ENCODE measurements at places on chromosomes 2 and 18.

- no peak for DNase-seq
Observed at GRCh38 chr2:24199968-24200590, 25.2 kb downstream of the FAM228A start.

DNA sequence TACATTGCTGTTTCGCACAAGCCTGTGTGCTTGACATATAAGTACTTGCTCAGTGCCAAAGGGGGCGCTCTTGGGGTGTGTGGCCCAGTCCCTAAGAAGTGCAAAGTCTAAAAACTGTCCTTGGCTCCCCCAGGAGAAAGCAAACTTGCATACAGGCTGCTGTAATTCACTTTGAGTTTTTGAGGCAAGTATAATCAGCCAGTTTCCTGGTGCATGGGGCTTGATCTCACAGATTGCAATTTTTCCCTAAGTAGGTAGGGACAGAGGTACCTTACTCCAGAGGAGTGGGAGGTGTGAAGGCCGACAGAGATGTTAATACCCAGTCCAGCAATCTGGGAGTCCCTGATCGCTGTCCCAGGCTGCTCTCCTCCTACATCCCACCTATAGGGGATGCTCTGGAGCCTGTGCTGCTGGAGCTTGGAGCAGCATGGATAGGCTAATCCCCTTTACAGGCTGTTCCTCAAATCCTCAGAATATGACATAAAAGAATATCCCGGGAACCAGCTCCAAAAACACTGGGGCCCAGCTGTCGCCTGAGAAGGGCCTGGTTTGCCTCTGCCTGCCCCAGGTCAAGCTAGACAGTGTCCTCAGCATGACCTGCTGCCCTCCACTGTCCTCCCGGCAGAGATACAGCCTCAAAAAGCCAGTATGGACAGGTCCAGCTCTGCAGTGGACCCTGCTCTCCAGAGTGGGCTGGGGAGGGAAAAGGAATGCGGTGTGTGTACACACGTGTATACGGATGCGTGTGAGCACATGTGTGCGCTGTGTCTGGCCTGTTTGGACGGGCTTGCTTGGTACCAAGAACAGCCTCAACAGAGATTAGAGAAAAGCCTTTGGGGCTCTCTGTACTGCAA, 136.5 kb upstream of the HAAO start:
- DNase-seq = no peak

GRCh38 chr18:68256418-68257067, 458.4 kb downstream of the TMX3 start:
- DNase-seq = no peak

DNA sequence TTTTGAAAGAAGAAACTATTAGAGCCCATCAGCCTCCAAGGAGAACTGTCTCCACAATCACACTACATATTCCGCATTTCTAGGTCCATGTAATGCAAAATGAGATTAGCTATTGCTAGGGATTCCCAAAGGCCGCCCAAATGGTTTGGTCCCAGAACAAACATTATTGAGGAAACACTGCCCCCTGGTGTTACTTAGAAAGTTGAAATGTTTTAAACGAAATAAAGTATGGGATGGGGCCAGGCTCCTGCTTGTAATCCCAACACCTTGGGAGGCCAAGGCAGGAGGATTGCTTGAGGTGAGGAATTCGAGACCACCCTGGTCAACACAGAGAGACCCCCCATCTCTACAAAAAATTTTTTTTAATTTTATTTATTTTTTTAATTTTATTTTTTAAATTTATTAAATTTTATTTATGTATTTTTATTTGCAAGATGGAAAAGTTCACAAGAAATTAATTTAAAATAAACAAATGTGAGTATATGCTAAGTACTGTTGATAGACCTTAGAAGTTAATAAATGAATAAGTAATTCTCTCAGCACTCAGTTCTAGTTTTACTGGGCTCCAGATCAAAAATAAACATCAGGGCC, 5.5 kb downstream of the NHEJ1 start:
- DNase-seq = peak; percentile 67

DNA sequence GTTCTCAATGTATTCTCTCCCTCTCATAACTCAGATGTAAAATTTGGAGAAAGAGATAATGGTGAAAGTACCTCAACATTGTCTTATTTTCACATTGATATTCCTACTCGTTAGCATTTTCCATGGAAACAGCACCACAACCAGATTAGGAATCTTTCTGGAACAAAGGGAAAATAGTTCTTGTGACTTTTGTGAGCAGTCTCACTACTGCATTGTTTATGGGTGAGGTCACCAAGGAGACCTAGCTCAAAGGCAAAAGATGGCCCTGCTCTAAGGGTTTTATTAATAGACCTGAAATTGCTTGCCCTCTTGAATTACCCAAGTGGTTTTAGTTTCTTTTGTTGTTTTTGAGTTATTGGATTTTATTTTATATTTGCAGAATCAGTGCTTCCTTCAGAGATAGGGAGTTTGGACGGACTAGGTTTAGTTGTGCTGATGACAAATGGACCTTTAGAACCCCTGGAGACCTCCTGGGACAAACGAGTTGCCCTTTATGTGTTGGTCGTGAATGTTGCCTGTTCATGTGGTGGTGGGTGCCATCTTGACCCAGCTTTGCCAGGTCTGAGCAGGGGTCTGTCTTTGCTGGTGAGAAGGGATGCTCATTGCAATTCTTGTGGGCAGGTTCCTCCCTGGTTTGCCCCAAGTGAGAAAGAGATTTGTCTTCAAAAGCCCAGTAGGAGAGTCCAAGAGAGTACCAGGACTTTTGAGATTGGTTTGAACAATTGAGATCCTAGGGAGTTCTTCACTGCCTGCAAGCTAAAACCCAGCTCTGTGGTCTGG, 58.1 kb downstream of the INPP4A start:
- DNase-seq = peak; percentile 50

DNA sequence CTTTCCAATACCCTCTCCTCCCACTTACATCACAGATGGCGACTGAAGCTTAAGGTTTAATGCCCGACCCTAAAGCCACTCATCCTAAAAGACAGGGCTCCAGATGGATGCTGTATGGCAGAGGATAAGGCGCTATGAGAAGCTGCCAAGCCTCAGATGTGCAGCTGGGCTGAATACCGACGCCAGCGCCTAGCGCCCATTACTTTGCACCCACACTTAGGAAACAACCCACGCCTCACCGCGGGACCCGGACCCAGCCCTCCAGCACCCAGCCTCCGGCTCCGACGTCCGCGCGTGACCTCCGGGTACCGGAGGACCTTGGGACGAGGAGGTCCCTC, 335 bp downstream of the TRAK2 start:
- no peak for DNase-seq

DNA sequence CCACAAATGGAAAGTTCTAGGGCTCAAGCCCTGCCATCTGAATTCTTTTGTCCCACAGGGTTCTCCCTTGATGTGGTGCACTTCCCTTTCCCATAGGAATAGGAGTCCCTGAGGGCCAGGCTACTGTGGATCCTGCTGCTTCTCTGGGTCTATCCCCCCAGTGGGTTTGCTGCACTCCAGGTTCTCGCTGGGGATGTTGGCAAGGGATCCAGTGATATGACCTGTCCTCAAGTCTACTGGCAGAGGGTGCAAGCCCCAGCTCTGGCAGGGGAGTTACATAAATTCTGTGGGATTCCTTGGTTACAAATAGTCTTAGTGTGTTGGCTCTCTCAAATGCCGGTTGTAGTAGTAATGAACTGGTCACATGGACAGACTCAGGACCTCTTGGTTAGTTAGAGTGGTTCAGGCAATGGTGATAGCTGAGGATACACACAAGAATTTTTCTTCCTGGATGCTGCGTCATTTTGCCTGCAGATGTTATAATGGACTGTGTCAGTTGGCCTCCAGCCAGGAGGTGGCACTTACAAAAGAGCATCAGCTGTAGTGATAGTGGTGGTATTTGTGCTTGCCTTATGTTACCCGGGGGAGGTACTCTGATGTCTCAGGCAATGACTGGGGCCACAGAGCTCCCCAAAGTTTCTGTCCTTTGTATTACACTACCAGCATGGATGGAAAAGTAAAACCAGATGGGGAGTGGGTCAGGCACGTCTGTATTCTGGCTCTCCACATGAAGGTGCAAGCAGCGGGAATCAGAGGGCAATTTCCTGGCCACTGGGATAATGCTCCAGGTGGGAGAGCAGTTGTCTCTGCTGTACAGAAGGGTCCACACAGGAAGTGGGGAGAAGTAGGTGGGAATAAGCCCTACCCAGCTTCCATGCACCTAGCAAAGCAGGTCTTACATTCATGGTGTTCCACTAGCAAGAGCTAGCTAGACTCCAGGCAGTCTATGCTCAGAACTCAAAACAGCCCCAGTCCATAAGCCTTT, 267.9 kb downstream of the SOX11 start:
- DNase-seq = no peak

GRCh38 chr18:24825397-24825796, 365.0 kb downstream of the HRH4 start:
- DNase-seq = no peak

DNA sequence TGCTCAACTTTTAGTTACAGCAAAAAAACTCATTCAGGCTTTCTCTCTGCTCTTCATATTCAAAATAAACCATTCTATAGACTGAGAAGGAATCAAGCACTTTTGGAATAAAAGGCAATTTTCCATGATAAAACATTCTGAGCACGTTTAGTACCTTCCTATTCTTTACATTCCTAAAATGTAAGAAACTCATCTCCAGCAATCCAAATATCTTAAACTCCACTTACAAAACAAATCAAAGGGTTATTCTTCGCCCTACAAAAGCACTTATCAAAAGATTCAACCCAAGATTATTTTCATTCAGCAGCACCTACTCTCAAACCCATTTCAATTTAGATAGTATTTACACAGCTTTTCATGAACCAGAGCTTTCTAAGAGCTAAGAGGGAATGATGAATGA, 2.9 kb upstream of the LGALSL start:
- no peak for DNase-seq

GRCh38 chr2:219911541-219911940, 284.1 kb downstream of the SLC4A3 start:
- no peak for DNase-seq

DNA sequence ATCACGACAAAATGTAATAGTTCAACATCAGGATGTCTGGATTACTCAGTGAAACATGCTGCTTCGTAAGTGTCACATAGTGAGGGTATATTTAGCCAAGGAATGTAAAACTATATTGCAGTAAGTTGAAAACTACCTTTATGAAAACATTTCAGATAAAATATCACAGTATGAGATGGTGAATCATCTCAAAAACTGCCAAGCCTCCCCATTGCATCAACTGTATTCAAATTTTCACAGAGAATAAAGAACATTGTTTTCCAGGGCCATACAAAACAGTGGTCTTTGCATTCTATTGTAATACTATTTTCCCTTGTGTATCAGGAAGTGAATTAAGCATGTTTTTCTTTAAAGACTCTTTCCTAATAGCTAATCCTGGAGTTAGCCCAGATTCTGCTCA, 47.6 kb upstream of the MSTN start:
- peak; percentile 69 for DNase-seq

GRCh38 chr2:219969508-219969907, 342.1 kb downstream of the SLC4A3 start:
- no peak for DNase-seq

DNA sequence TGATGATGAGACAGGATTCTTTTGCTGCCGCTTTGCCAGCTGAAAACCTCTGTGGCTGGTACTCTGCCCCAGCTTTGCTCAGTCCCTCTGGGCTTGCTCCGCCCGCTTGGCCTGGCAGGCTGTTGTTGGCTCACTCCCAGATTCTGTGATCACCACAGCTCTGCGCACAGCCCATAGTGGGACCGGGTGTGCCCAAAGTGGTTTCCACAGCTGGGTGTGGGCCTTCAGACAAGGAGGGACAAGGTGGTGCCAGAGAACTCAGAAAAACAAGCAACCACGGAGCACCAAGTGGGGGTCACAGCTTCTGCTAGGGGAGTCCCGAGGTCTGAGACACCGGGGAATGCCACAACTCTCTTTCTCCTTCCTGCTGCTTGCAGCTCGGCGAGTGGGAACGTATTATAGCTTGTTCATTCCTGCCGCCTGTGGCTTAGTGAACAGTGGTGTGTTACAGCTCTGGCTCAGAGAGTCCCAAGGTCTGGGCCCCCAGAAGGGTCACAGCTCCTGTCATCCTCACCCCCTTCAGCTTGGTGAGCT, 9.2 kb upstream of the KYNU start:
- no peak for DNase-seq

DNA sequence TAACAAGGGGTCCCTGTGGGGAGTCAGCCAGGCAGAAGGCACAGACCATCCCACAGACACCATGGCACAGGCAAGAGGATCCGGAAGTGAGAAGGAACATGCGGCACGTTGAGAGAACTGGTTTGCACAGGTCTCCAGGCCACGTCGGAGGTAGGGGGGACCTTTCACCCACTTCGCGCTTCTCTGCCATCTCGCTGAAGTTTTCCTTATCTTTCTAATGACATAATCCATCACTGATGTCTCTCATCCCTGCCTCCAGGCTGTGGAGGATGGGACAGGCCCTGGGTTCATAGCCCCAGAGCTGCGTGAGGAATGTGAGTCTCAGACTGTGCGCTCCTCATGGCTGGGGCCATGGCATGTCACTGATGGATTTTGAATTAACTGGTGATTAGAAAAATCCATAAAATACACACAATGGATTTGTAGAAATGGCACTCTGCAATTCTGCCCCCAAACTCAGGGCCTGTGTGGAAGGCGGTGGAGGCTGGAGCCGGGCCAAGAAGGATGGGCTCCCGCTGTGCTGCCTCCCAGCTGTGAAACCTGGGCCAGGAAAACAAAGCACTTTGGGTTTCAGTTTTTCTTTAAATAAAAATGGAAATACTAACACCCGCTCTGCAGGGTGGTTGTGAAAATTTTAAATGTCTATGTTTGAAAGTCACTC, 113.3 kb upstream of the ALKAL2 start:
- DNase-seq = peak; percentile 6

DNA sequence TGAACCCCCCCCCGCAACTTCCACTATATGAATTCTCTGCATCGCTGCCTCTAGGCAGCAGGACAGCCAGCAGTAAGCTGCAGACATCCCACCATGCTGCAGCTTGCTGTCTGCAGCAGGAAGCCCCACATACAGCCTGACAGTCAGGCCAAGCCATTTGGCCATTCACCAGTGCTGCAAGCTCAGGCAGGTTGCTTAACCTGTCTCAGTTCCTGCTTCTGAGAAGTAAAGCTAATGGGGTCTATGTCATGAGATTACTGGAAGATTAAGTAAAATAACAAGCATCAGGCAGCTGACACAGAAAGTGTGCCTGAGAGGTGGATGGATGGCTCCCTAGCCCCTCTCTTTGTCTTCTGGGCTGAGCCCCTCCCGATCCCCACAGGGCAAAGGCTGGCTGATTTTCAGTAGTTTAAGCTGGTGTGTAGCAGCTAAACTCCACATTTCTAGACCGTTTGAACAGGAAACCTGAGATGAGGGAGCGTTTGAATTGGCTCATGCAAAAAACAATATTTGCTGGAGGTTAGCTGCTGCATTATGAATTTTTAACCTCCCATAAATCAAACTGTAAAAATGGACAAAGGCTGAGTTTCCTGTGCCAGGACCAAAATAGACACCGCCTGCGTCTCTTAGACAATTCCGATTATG, 193.8 kb upstream of the ARL4C start:
- peak; percentile 87 for DNase-seq

- DNase-seq = no peak
Observed at GRCh38 chr2:3009483-3009882, 368.1 kb downstream of the EIPR1 start.

All from astrocyte of the cerebellum (primary cell).